ENCODE measurements at places on chromosomes 7 and 10.

- DNase-seq: peak; percentile 51
Measured at GRCh38 chr7:130063036-130063435, 7.3 kb upstream of the KLHDC10 start.

GRCh38 chr7:105438847-105439173, 50.1 kb upstream of the SRPK2 start:
- DNase-seq: no peak

DNA sequence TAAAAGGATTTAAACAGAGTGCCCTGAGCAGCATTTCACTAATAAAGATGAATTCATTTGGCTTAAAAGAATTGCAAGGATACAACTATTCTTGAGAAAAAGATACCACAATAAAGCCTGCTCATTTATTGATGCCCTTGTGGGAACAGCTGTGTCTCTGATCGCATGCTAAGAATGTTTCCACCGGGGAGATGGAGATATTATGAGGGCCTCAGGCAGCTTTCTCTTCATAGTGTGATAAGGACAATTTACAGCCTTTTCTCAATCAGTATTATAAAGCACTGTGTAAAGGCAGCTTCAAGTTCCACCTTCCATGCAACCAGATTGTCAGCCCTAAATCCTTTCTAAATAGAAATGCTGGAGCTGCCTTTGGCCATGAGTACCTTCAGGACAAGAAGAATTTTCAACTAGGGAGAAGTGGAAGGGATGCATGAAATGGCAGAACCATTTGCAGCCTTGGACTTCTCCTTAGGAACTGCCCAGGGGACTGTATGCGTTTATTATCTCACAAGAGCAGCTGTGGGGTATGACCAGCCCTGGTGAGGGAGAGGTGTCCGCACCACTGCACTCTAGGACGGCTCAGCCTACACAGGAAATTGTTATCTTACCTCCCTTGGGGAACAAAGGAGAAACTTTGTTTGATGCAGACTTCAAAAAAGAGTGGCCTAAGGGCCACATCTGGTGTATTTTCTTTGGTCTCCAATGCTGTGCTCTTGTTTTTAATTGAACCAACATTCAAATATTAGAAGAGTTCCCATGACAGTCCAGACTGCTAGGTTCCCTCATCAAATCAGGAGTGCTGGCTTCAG, 116.9 kb upstream of the PCGF5 start:
- no peak for DNase-seq

DNA sequence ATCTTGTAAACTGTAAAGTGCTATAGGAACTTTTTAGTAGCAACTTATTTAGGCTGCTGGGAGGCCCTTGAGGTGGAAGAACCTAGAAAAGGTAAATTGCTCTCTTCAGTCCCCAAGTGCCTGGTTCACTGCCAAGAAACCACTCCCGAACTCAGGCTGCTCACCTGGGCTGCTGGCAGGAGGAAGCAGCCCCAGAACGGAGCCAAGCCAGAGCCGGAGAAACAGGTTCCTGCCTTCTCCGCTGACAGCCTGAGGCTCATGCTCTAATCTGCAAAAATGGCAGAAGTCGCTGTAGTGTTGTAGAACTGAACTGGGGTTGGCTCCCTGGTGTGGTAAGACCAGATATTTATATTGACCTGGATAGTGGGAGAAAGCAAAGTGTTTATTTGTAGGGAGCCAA, 136.0 kb downstream of the CUL2 start:
- DNase-seq: no peak

DNA sequence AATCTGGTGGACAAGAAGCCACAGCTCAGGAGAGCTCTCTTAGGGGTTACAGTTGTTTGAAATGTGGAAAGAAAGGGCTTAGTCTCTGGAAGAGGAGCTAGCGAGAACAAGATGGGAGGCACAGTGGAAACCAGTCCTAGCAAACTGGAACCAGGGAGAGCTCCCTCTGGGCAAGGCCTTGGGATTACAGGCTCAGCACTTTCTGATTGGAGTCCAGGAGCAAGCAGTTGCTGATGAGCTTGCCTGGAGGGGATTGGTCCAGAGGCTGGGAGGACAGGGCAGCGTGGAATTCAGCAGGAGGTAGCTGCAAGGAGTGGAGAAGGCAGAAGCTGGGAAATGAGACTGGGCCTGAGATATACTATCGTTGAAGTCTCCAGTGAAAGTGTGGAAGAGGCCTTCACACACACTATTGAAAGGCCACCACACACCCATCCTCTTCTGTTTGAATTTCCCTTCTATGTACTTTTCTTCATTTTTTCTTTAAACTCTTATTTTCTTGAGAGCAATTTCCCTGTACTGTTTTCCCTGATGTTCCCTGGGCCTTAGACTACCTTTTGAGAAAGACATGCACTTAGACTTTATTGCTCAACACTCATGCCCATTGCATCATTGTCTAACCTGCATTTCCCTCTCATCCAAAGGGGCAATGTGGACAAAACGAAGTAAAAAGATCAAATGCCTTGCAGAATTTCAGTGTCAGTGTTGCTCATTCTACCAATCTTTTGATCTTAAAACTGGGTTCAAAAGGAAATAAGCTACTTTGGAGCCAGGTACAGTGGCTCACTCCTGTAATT, 57.8 kb upstream of the LANCL2 start:
- no peak for DNase-seq

GRCh38 chr7:26293569-26294308, 2.1 kb downstream of the SNX10 start:
- DNase-seq: no peak

DNA sequence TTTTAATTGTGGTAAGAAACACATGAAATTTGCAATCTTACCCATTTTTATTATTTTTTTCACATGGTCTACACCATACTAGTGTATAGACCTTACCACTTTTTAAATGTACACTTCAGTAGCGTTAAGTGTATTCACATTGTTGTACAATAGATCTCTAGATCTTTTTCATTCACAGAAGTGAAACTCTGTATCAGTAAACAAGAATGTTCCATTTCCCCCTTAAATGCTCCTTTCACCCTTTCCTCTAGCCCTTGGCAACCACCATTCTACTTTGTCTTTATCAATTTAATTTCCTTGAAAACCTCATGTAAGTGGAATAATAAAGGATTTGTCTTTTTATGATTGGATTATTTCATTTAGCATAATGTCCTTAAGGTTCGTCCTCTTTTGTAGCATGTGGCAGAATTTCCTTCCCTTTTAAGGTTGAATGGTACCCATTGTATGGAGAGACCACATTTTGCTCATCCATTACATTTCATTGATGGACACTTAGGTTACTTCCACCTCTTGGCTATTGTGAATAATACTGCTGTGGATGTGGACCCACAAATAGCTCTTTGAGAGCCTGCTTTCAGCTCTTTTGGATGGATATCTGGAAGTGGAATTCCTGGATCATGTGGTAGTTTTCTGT, 45.7 kb downstream of the SNX10 start:
- DNase-seq: no peak

DNA sequence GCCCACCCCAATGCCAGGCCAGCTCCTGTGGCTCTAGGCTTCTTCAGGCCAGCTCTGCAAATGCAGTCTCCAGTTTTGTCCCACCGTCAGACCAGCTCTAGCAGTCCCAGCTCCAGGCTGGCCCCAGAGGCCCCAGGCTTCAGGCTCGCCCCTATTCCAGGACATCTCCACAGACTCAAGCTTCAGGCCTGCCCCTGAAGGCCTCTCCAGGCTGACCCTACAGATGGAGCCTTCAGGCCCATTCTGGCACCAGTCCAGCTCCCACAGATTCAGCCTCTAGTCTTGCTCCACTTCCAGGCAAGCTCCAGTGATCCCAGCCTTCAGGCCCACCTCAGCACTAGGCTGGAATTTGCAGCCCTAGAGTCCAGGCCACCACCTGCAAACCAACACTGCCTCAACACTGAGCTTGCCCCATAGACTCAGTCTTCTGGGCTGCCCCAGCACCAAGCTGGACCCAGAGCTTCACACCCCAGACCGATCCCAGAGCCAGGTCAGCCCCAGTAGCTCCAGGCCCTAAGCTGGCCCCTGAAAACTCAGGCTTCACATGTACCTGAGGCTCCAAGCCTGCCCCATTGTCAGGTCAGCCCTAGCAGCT, 170.2 kb downstream of the ITGB1 start:
- no peak for DNase-seq

GRCh38 chr7:152851881-152852417, 92.4 kb downstream of the ACTR3B start:
- DNase-seq: peak; percentile 34

- DNase-seq: peak; percentile 90
Measured at GRCh38 chr7:108525327-108525984, 479 bp downstream of the PNPLA8 start.

GRCh38 chr7:1940402-1940786, 270.3 kb downstream of the ELFN1 start:
- DNase-seq: no peak

GRCh38 chr7:69739190-69739589, 140.9 kb downstream of the AUTS2 start:
- no peak for DNase-seq

GRCh38 chr7:55483046-55483445, 89.3 kb downstream of the VOPP1 start:
- no peak for DNase-seq

GRCh38 chr7:18498341-18498740, 2.8 kb downstream of the HDAC9 start:
- no peak for DNase-seq

DNA sequence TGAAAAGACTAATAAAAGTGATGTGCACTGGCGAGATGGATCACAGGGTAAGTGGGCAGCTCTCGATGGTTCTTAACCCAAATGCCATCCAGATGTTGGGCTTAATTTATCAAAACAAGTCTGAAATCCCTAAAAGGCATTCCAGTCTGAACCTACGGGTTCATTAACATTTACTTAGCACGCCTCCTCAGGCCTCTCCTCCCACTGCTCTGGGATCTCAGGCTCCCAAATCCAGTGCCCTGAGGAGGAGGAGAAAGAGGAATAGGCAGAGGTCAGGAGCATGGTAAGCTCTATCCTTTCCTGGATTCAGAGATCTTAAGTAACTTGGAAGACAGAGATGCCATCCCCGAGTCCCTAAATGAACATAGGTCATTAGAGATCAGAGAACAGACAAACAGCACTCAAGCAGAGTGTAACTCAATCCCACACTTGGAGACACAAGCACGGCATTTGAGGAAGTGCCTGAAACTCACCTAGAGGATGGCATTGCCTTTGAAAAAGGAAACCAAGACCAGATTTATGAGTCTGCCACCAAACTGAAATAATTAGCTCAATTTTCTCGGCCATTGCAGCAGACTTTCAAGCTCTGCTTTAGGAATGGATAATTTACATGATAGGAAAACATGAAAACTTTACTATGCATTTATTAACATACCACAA, 140.9 kb downstream of the CXCL12 start:
- DNase-seq: no peak

GRCh38 chr7:67484244-67484751, 487.7 kb downstream of the TYW1 start:
- peak; percentile 79 for DNase-seq

- peak; percentile 81 for DNase-seq
Measured at GRCh38 chr7:94907026-94907810, at the start of gene PPP1R9A. TSS of gene PPP1R9A (plus strand) at chr7:94907594. CDS start at chr7:94910114, 2,520 bp downstream.

GRCh38 chr7:152355474-152356057, 80.2 kb downstream of the KMT2C start:
- DNase-seq: no peak

DNA sequence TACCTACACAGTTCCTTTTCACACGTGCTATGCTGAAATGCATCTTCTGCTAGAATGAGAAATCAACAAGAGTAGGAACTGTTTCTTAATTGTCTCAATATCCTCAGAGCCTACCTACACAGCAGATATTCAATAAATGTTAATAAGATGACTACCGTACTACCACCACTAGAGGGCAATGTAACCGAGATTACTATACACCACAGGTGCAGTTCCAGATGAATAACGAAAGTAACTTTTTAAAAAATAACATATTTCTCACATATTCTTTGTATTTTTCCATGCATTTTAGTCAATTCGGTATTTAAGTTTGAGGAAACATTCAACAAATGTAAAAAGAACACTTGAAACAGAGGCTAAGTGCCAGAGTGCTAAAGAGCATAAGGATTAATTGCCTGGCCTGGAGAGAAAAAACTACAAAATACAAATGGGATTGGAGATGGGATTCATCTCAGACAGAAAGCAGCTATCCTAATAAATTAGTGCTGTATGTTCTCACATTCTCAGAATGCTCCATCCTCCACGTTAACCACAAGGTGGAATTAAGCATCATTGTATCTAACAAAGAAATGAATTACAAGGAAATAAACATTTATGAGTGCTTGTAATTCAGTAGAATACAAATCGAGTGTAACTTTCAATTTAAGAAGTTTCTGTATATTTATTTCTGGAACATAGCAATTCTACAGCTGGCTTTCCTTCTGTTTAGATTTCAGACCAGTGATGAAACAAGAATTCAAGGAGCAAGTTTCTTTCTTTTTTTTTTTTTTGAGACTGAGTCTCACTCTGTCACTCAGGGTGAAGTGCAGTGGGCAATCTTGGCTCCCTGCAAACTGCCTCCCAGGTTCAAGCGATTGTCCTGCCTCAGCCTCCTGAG, 20.3 kb upstream of the HECTD2 start:
- peak; percentile 24 for DNase-seq

DNA sequence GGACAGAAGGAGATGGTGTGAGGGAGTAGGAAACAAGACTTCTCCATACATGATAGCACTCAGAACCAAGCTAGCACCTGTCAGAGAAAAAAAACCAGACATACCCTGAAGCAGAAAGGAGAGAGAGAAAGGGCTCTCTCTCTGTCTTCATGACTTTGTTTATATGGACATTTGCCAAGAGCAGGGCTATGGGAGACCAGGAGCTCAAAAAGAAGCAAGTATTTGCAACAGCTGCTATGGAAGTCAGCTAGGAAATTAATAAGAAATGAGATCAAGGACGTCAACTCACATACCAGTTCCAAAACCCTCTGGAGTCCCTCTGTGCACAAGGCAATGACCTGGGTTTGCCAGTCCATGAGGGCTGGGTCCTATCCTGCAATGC, 111.6 kb downstream of the SGMS1 start:
- no peak for DNase-seq

GRCh38 chr10:80323311-80323710, 33.2 kb downstream of the DYDC1 start:
- DNase-seq: no peak

DNA sequence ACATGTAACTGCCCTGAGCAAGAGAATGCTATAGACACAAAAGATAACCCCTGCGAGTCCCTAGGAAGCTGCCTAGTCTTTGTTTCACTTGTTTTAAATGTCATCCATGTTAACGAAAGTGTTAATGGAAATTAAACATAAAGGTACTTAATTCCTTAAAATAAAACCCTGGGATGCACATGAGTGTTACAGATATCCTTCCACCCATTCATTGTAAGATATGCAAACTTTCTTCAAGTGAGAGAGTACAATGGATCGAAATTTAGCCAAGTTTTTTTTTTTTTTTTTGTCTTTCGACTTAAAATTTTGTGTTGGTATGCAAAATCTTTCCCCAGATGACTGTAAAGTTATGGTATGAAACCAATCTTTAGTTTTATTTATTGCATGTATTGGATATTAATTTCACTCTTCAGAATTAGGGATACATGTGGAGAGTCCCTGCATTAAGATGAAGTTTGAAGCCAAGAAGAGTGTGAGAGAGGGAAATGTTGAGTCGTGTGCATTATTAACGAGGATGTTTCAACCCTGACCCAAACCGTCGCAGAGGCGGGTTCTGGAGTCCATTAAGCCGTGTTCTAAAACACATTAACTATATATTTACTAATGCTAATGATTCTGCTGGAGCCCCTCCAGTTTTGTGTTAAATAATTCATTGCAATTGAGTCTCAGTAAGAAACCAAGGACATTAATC, 1.6 kb downstream of the CDK14 start:
- DNase-seq: no peak

All from D341Med (cell line).